ENCODE measurements at places on chromosomes 1 and 21.

DNA sequence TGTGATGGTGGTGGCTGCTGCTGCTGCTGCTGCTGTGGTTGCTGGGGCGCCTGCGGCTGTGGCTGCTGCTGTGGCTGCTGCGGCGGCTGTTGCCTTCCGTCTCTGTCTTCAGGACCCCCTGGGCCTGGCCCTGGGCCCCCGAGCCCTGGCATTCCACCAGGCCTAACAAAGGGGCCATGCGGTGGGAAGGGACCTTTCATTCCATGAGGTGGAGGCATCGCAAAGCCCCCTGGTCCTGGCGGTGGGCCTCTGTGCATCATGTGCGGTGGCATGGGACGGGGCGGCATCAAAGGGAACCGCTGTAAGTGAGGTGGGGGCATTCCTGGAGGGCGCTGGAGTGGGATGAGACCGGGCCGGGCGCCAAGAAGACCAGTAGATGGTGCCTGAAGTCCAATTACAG lies 12.4 kb downstream of the SOD1 start:
- no peak for DNase-seq

DNA sequence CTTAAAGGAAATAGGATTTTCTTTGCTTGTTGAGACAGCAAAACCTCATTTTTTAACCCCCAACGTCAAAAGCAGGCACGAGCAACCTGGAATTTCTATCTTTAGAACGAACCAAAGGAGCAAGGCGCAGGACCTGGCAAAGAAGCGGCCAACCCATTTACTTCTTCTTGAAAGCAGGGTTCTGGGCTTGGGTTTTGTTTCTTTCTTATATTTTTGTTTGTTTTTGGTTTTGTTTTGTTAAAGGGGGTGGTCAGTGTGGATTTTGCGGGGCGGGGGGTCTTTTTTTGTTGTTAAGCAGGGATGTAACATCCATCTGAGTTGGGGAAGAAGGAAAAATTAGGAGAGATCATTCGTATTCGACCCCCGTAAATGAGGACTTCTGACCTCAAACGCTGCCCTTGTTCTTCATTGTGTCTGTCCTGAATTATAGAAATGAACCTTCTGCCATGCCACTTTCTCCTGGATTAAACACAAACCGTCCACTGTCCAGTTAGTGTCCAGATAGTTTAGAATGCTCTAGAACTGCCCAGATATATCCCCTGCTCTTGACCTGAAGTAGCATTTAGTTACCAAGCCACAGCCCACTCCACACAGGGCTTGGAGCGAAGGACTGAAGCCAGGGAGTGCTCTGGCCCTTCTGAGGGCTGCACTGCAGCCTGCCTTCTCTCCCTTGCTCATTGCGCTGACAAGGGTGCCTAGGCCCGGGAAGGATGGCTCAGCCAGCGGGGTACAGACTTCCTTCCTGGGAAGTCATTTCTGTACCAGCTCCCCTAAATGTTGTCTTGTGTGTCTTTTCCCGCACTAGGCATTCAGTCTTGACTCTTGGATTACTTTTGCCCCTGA lies 909 bp upstream of the APP start:
- DNase-seq: no peak

DNA sequence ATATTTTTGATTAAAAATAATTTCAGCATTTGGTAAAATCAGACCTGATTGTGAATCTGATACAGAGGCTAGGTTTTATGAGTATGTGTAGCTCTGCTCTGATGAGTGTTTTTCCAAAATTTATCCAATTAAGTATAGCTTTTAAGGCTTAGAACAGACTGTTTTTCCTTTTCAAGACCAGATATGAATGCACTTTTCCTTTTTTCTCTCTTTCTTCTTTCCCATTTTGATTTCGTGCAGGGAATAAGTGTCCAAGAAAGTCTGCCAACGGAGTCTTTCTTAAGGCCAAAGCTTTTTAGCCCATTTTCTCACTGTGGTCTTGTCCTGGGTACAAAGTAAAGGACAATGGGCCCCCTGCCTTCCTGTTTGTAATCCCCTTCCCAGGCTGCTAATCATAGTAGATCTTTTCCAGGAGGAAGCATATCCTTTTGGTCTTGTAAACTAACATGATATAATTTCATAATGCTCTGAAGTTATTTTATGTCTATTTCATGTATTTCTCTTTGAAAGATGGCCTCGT lies 2.9 kb downstream of the KIF1B start:
- DNase-seq: no peak

DNA sequence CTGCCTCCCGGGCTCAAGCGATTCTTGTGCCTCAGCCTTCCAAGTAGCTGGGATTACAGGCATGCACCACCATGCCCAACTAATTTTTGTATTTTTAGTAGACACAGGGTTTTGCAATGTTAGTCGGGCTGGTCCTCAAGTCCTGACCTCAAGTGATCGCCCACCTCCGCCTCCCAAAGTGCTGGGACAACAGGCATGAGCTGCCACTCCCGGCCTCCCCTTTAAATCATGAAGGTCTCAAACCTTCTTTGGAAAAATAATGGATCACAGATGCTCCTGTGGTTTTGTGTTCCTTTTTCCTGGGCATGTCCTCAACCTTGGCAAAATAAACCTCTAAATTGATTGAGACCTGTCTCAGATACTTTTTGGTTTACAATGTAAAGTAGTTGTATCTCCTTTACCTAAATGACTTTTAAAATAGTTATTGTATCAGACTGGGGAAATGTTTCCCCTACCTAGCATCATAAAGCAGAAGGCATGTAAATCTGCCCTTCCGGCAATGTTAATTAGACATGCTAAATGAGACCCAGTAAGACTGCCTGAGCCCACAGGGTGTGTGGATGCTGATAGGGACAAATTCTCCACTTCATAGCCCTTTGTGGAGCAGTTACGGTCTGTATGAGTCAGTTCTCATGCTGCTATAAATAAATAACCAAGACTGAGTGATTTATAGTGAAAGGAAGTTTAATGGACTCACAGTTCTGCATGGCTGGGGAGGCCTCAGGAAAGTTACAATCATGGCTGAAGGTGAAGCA lies 27.8 kb downstream of the CBR1 start:
- no peak for DNase-seq

- no peak for DNase-seq
Measured at GRCh38 chr1:110615548-110616130, 9.5 kb upstream of the KCNA2 start.

- DNase-seq: no peak
Measured at GRCh38 chr1:58997060-58997411, 213.2 kb upstream of the JUN start.

GRCh38 chr21:25572861-25573310 lies 34.4 kb downstream of the MRPL39 start:
- no peak for DNase-seq

DNA sequence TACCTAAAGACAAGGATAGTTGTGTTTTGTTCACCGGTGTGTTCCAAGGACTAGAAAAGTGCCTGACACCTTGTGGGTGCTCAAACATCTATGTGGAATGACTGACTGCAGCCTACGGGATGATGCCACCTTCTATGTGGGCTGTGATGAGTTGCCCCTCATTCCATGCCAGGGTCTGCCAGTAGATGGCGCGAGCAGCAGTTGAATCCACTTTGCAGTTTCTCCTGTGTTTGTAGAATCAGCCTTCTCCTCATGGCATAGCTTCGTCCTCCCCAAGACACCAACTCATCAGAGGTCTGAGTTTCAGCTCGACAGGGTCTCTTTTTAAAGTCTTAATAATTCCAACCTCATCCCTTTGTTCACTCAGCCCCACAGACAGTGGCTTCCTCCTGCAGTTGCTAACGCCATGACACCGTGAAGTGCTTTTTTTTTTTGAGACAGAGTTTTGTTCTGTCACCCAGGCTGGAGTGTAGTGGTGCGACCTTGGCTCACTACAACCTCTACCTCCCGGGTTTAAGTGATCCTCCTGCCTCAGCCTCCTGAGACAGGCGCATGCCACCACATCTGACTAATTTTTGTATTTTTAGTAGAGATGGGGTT lies 133.7 kb downstream of the CAPN8 start:
- DNase-seq: no peak

DNA sequence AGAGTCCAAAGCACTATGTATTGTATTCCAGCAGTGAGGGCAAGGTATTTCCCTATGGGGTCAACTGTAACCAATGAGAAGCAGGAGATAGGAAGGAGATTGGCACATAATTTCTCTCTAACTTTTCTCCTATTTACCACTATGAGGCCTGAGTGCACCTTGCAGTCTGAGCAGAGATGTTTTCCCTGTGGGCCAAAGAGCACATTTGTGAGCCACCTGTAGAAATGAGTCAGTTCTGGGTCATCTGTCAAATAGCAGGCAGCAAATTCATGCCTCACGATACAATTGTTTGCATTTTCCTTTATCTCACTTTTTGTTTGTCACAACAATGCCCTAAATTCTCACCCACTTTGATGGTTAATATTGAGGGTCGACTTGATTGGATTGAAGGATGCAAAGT lies 547.2 kb upstream of the NCAM2 start:
- no peak for DNase-seq

- no peak for DNase-seq
Measured at GRCh38 chr1:235169986-235170385, 8.9 kb upstream of the RBM34 start.

DNA sequence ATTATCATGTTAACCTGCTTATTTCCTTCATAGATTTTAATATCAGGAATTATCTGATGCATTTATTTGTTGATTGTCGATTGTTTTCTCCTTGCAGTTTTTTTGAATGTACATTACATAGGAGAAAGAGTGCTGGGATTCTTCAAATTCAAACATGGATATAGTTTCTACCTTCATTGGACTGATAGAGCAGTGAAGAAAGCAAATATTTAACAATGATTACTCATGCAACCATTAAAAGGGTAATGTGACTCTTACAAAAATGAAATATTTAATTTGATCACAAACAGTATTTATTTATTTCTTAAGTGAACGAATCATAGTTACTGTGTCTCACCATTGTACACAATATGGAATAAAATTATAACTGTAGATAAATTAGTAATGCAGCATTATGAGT lies 350.9 kb downstream of the BRINP3 start:
- DNase-seq: no peak

GRCh38 chr1:109216662-109217061 lies 2.9 kb downstream of the SARS1 start:
- no peak for DNase-seq

GRCh38 chr1:6370006-6370405 lies 23.6 kb downstream of the ACOT7 start:
- no peak for DNase-seq

DNA sequence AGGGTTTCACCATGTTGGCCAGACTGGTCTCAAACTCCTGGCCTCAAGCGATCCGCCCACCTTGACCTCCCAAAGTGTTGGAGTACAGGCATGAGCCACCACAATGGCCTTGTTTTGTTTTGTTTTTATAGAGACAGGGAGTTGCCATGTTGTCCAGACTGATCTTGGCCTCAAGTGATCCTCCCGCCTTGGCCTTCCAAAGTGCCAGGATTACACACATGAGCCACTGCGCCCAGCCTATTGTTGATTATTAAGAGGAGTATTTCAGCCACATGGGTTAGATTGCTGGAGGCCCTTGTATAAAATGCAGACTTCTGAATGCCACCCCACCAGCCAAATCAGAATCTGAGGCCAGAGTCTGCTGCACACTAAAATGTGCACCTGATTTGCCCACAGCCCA lies 57.2 kb upstream of the ANGPTL1 start:
- no peak for DNase-seq

GRCh38 chr1:205774198-205775014 lies 876 bp downstream of the RAB29 start:
- no peak for DNase-seq

DNA sequence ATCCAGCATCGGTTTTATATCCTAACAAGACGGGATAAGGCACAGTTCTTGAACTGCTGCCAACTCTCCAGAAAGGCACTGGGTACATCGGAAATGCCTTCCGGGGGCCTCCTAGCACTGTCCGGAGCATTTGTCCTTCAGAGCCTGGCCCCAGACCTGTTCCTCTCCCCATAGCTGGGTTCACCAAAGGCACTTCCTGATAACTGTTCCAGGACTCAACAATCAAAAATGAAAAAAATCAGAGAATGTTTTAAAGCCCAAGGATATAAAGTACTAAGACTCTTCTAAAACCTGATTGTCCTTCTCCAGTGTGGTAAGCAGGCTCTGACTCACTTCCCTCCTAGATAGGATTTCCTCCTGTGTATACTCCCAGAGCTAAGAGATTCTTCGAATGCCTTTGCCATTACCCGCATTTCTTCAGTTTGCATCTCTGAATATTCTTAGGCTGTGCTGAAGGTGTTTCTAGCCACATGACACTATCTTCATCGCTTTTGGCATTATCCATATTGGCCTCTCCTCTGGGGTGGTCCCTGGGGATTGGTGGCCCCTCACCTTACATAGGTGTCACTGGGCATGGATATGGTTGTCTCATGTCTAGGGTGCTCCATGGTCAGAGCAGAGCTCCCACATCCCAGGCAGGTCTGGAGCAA lies 112.9 kb downstream of the ZBTB18 start:
- DNase-seq: peak; percentile 91

GRCh38 chr1:39065542-39065941 lies 39.4 kb downstream of the NDUFS5 start:
- no peak for DNase-seq

- DNase-seq: peak; percentile 9
Measured at GRCh38 chr1:201348211-201348566, 29.3 kb downstream of the TNNT2 start.

DNA sequence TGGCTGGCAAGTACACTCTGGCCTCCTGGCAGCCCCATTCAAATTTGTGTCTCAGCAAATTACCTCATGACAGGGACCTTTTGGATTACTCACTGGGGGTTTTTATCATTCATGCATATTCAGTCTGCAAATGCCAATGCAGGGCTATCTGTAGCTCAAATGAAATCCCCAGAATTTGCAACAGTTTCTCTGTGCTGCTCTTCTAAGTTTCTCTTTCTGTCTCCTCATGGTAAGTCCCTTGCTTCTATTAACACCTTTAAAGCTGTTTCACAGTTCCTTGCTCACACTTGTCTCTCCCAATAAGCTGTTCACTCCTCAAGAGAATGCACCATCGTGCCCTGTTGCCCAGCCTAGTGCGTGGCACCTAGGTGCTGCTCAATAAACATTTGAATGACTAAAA lies 3.3 kb upstream of the FAM78B start:
- DNase-seq: no peak

DNA sequence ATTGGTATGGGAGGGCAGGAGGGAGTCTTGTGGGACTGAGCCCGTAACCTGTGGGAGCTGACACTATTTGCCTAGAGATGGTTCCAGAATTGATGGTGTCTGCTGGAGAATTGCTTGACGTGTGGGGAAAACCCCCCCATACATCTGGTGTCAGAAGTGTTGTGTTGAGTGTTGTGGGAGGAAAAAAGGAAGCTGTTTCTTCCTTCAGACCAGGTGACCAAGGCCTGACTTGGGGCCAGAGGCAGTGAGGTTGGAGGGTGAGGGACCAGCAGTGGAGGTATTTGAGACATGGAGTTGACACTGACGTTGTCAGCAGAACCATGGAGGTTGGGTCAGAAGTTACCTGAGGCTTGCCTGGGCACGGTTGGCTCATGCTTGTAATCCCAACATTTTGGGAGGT lies 8.3 kb downstream of the SHISAL2A start:
- DNase-seq: no peak

- no peak for DNase-seq
Measured at GRCh38 chr1:192538407-192539296, 36.9 kb upstream of the RGS1 start.

DNA sequence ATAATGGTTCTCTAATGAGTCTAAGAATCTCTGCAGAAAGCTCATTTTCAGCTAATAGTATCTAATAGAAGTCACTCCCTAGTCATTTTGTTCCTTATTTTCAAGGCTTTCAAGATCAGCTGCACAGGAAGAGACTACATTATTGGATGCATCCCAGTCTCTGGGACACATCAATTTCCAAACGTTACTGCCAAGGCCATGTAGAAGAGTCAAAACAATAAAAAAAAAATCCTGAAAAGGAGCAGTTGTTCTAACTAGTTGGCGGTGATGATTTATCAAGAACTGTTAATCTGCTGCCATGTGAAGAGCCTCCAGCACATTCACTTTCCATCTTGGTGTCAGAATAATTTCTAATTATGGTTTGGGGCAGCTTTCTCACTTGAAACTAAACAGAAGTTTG lies 5.7 kb downstream of the DDAH1 start:
- no peak for DNase-seq

All from fibroblast of skin of left biceps (primary cell).